Activated naive CD8-positive, alpha-beta T cell treated with anti-CD3 and anti-CD28 coated beads for 36 hours (primary cell): ENCODE measurements at places on chromosomes 12 and 14. TPM values are rescaled to one million over a fixed set of nuclear protein-coding genes. Genes with fewer than 3 reads are reported as not detected.

The POTEG gene
- total RNA-seq = not detected

DNA sequence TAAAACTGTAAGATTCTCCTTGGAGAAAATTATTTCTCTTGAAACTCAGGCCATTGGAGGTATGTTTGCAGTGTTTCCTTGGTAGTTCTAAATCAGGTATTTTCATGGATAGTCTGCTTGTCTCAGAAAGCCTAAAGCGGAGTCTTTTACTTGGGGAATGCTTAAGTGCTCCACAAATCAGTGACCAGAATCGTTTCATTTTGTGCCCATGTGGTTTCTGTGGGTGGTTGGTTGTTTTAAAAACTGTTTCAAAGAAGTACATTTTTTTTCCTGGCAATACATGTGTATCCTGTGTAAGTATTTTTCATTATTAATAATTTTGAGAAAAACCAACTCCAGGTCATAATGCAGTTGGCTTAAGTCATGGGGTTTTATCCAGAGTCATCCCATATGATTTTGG lies 33.6 kb downstream of the CCDC91 start:
- H3K36me3 ChIP-seq = peaks cover 32% of the 10 kb centered on the region
- DNase-seq = peak; percentile 13
- H3K27ac ChIP-seq = peak overlapping the region; percentile 83
- H3K27me3 ChIP-seq = no peaks in the 10 kb centered on the region

The SRGAP1 gene
- 0.02 TPM for total RNA-seq

DNA sequence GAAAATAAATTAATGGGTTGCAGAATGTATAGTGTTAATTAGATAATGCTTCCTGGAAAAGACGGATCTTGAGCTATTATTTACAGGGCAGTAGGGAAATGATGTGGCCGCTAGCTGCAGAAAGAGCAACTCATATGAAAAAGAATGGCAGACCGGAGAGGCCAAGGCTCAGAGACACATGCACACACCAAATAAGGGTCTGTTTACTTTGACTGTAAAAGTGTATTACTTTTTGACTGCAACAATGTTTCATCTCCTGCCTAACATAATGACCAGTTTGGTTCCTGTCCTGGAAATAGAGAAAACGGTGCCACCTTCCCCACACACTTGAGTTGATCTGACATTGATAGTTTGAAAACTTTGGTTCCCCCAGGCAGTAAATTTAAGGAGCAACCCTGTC lies 290.9 kb downstream of the CACNA1C start:
- H3K36me3 ChIP-seq = no peaks in the 10 kb centered on the region
- no peak overlapping the region for H3K27ac ChIP-seq
- DNase-seq = no peak
- no peaks in the 10 kb centered on the region for H3K4me1 ChIP-seq
- no peak overlapping the region for H3K4me3 ChIP-seq

- H3K4me1 ChIP-seq = peaks cover 5% of the 10 kb centered on the region
- no peak for DNase-seq
- H3K27me3 ChIP-seq = no peaks in the 10 kb centered on the region
- no peak overlapping the region for H3K4me3 ChIP-seq
These were observed 22.1 kb downstream of the ATP6V0A2 start for GRCh38 chr12:123734268-123734667.

The OLR1 gene
- total RNA-seq = not detected
